SK-N-DZ (cell line): ENCODE measurements at places on chromosomes 5 and 9.

- no peak for DNase-seq
Observed at GRCh38 chr5:54361691-54362411, 51.5 kb upstream of the ARL15 start.

GRCh38 chr9:14273696-14274121 is 40.2 kb downstream of the NFIB start:
- no peak for DNase-seq

DNA sequence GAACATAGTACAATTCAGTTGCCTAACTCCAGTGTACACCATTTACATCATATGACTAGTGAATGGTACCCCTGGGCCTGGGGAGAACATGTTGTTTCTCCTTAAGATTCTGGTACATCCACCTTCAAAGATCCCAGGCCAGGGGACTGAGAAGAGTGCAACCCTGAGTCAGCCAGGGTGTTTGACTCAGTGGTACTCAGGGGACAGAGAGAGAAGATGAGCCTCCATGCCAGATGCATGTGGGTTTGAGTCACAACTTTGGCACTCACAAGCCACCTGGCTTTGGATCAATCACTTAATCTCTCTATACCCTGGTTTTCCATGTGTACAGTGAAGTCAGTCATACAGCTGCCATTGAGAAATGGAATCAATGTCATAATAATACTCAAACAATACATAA is 53.7 kb downstream of the MAP1B start:
- DNase-seq = no peak

DNA sequence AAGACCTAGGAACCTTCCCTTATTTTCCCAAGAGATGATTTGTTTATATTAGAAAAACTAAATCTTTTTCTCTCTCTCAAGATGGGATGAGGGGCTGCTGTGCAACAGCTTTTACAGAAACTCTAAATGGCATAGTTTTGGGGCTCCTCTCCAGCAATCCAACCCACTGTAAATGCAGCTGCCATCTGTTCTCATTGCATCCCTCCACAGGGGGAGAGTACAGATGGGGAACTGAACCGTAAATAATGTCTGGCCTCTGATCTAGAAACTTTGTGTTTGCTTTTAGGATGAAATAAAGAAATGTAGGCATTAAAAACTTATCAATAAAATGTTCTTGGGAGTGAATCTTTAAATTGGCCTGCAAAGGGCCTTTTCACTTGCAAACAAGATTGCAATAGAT is 291.4 kb downstream of the MCTP1 start:
- DNase-seq = no peak

DNA sequence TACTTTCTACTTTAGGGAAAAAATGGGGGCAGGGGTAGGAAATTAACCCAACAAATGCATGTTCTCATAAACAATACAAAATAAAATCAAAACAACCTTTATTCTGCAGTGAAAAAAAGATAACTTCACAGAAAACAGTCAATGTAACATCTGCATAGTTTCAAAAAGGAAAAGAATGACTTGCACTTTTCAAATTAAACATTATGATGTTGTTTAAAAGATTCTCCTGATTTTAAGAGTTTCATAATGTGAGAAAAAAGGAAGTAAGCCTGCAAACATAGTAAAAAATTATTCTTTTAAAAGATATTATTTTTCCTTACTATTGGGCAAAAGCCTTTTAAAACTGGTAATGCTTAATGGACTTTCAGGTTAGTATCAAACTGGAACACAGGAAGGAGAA is 7.6 kb downstream of the C9orf72 start:
- DNase-seq = no peak

- DNase-seq = no peak
Observed at GRCh38 chr5:155898284-155898683, 428.7 kb upstream of the SGCD start.

DNA sequence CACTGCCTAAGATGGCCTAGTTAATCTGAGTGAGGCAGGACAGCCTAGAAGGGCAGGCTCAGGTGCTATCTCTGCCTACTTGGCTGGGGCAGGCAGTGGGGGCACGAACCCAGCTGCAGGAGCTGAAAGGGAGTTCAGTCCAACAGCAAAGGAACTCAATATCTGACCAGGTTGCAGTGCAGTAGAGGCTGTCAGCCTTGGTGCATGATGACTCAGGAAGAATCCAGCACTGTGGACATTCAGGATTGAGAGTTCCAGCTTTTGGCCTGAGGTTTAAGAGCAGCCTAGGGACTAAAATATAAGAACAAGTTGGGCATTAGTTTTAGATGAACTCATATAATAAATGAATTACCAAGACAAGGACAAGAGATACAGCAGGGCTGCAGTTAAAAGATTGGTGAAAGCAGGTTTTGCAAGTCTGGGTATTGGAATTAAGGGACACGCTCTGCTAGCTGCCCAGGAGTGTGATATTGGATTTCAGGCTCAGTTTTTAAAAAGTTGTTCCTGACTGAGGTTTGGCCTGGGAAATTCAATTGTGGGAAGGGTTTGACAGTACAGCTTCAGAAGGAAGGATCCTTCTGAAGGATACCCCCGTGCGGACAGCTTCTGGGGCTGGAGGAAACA is 64.7 kb upstream of the ATG10 start:
- DNase-seq = no peak

- DNase-seq = no peak
Observed at GRCh38 chr5:33180900-33181299, 259.9 kb upstream of the TARS1 start.

DNA sequence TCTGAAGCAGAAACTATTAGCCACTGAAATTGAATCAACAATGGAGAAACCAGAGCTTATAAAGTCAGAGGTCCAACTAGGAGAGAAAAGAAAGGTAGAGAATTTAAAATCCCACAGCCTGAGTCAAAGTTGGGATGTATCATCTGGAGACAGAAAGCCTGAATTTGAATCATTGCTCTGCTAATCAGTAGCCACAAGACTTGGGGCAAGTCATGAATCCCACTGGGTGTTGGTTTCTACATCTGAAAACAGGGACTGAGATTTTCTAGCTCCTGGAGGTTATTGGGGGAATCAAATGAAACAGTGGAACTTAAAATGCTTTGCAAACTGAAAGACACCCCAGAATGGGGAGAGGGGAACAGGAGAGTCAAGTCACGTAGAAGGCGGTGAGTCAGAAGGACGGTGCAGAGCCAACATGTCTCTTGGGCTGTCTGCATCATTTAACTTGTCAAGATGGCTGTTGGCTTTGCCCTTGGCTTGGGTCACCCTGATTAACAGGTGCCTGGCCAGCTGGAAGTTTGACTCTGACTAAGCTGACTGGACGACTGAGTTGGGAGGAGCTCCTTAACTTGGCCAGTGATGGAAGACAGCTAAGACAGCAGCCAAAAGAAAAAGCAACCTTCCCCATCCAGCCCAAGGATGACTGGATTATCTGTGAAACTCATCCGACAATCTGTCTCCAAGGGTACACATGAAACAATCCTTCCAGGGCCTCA is 60.6 kb upstream of the ADRA1B start:
- DNase-seq = no peak

- DNase-seq = no peak
Observed at GRCh38 chr5:150065886-150066285, 20.5 kb downstream of the CSF1R start.

DNA sequence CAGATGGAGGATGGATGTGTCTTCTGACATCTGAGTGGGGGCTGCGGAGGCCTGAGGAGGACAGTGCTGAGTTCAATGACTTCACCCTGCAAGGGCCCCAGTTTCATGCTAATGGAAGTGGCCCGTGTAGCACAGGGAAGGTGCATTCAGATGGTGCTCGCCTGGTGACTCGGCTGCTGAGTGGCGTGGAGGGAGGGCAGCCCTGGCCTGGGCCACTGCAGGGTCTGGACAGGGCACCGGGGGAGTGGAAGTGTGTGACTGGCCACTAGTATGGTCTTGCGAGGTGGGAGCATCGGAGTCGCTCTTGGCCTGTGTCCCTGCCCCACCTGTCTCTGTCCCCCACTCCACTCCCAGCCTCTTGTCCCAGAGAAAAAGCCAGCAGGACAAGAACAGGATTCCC is 1.7 kb upstream of the SLC9A3 start:
- no peak for DNase-seq

DNA sequence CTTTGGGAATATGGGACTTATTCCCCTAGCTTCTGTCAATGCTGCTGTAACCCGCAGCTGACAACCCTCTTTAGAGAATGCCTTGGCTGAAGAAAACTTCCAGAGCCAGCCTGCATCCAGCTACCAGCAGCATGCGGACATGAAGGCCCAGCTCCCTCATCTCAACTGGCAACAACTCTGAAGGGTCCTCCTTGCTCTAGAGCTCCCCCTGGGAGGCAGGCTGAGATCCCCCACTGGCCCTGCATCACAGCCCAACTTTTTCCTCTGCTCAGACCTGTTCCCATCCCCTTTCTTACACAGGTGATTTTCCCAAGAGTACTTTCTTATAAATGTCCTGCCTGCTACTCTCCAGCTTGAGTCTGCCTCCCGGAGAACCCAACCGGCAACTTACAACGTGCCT is 18.7 kb upstream of the WNT8A start:
- DNase-seq = peak; percentile 26

GRCh38 chr9:84668196-84669012 is 1.1 kb upstream of the NTRK2 start:
- peak; percentile 55 for DNase-seq

GRCh38 chr9:137189297-137190295 is 1.1 kb downstream of the SSNA1 start:
- DNase-seq = no peak

DNA sequence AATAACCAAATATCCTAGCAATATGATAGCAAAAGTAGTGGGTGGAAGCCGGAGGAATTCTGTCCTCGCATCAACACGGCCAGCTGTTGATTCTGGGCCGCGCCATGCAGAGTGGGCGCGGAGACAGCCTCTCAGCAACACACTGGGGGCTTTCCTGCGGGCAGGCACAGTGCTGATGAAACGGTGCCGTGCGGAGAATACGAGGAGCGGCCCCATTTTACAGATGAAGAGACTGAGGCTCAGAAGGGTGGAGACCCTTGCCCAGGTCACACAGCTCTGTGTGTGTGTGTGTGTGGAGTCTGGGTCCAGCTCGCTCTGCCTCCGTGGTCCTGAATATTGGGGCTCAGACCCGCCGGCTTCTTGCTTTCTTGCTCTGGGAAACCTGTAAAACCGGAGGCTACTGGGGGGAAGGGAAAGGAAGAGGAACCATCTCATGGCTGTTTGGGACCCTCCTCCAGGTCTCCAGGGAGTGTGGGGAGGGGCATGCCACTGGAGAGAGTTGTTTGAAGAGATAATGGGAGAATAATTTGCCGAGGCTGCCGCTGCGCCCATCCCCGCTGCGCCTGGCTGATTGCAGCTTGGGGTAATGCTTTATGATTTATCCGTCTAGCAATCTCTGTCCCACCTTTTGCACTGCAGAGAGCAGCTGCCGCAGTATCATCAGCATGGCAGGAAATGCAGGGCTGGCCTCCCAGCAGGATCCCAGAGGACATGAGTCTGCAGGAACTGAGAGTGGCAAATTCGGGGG is 36.6 kb downstream of the NCS1 start:
- peak; percentile 98 for DNase-seq

DNA sequence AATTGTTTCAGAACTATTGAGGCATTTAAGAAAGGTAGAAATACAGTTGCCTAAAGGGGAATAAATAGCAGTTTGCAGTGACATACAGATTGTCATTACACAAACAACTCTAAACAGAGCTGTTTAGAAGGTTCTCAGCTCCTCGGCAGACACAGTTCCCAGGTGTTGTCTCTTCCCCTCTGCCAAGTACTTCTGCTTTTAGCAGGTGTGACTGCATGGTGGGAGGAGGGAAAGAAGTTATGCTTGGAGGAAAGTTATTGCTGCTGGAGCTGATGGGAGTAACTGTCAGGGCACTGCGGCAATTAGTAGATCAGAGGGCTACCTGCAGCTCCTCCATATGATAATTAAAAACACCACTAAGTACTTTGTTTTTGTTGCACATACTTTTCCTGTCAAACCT is 14.5 kb downstream of the EDIL3 start:
- no peak for DNase-seq

GRCh38 chr5:167247816-167248215 is 1043.6 kb upstream of the WWC1 start:
- no peak for DNase-seq

DNA sequence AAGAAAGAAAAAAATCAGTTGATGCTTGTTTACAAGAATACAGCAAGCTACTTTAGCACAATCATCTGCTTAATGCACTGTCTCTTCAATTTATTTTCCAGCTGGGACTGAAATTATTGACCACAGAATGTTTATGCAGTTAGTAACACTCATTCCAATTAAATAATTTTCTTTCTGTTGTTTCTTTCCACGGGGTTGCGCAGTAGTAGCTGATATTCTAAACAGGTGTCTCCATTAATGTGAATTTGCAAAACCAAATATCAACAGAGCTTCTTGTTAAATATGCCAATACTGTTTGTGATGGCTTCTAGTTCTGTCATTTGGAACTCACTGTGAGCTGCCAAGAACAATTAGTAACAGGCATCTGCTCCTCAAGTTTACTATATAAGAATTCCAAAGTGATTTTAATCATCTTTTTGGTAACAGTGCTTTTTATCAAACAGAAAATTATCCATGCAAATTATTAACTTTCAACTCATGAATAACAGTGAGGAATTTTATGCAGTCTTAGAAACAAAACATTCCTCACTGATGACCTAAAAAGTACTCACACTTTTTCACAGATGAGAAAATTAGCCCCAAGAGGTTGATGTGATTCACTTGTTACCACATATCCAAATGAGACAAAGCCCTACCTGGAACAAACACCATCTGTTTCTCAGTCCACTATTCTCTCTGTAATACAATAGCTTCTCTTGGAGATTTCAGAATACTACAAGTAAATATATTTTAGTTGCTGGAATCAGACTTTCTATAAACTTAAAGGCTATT is 567.6 kb upstream of the RGMB start:
- DNase-seq = no peak

- DNase-seq = no peak
Observed at GRCh38 chr5:133565993-133566392, 46.3 kb downstream of the FSTL4 start.

DNA sequence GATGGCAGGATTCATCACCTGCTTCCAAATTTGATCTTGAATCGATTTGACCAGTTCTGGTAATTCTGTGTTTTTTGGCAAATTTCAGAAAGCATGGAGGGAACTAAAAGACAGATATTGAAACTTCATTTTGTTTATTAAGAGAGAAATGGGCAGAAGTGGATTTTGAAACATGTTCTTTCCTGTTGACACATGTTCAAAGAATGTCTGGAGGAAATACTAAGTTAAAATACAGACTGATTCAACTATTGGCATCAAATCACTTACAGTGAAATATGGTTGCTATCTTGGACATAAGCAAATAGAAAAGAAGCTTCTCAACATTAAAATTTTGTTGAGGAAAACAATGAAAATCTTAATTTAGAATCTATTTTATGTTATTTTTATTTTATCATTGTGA is 19.3 kb upstream of the GZMK start:
- DNase-seq = no peak

- DNase-seq = peak; percentile 62
Observed at GRCh38 chr9:134442486-134443173, 116.4 kb downstream of the RXRA start.

- DNase-seq = no peak
Observed at GRCh38 chr5:36879274-36880033, 2.9 kb downstream of the NIPBL start.
